ENCODE measurements at places on chromosomes 12 and 14.
A peak's percentile ranks its signal among the peaks of the same experiment; 100 is the strongest.

DNA sequence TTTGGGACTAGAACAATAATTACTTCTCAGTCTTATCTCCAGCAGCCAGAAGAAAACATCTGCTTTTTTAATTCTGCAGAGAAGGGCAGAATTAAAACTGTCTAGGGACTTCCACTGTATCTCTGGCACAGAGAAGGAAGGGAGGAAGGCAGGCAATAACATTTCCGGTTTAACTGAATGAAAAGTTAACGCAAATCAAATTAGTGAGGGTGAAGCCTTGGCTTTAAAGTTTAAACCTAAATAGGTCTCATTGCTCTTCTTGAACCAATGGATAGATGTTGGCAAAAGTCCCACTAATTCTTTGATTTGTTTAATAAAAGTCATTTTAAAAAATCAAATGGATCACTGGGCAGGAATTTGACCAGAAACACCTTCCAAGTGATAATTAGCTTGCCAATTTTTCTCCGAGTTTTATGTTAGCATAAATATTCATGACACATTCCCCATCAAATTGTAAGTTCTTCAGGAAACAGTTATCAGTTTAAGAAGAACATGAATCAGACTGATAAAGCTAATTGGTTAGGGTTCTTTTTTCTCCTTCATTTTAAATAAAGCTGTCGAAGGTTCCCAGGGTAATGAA is 181.9 kb downstream of the SLC15A5 start:
- no peak for DNase-seq

DNA sequence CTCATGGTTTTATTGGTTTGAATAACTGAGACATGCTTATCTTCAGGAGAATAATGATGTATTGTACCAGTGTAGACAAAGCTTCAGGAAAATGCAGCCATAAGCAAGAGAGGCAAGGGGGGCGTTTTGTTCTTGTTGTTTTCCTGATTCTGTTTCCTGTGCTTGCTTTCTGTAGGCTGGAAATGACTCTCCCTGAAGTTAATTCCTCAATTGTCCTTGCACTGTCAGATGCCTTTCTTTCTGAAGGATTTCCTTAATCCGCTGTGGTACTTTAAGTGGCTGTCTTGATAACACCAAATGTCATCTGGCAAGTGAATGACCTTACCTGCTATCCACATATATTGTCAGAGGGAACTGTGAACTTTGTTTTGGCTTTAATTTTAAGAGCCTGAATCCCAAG is 220.0 kb downstream of the NEDD1 start:
- no peak for DNase-seq

- DNase-seq, result no peak
Measured at GRCh38 chr12:120429368-120429767, 8.5 kb upstream of the COX6A1 start.

- peak; percentile 74 for DNase-seq
Measured at GRCh38 chr14:77053046-77053841, 24.7 kb upstream of the IRF2BPL start.

- DNase-seq, result no peak
Measured at GRCh38 chr14:49946320-49947141, 53.6 kb downstream of the ARF6 start.

DNA sequence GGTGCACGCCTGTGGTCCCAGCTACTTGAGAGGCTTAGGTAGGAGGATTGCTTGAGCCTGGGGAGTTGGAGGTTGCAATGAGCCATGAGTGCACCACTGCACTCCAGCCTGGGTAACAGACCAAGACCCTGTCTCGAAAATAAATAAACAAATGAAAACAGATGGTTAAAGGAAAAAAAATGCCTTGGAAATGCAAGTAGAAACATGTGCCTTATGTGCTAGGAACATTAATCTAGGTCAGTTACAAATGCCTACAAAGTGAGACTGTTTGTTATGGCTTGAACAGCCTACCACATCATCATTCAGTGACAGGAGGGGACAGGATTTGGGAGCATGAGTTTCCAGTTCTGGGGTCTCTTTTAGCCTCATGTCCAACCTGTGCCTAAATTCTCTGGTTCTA is 52.4 kb upstream of the BCAT1 start:
- no peak for DNase-seq

- DNase-seq, result no peak
Measured at GRCh38 chr12:47819138-47819895, 386 bp downstream of the HDAC7 start.

DNA sequence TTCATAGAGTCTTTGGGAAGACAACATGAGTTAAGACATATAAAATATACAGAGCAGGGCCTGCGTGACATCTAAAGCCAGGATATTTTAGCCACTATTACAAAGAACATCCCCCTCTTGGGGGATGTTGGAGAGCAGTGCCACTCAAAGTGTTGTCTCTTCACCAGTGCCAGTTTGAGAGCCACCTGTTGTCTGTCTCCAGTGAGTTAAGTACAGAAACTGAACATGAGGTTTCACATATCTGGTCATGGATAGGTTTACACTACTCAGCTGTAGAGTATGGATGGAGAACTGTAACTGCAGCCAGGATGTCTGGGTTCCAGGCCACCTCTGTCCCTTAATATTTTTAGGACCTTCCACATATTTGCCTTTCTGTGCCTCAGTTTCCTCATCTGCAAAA is 39.1 kb downstream of the RNFT2 start:
- DNase-seq, result no peak

DNA sequence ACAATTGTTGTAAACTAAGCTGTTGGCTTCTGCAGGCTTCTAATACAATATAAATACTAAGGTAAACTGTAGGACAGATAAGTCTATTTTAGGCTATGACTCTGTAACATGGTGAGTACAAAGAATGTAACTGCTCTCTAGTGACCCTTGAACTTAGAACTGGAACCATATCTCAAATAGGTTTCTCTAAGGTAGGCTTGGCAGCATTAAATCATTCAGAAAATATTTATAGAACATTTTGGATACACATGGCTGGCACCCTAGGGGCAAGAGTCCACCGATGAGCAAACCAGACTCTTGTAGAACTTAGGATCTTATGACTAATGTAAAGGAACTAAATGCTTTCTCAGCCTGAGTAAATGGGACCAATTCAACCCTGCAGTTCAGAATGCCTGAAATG is 19.4 kb upstream of the SLC25A3 start:
- no peak for DNase-seq
